Activated CD8-positive, alpha-beta T cell treated with anti-CD3 and anti-CD28 coated beads, Interleukin-2, amount 10 ng/mL, durations not matched to agents 7 days and 5 days (primary cell): ENCODE measurements at places on chromosomes 6 and 20. TPM values are rescaled to one million over a fixed set of nuclear protein-coding genes. Genes with fewer than 3 reads are reported as not detected.

The THBS2 gene
- not detected for total RNA-seq

The TCF21 gene
- total RNA-seq, result not detected

DNA sequence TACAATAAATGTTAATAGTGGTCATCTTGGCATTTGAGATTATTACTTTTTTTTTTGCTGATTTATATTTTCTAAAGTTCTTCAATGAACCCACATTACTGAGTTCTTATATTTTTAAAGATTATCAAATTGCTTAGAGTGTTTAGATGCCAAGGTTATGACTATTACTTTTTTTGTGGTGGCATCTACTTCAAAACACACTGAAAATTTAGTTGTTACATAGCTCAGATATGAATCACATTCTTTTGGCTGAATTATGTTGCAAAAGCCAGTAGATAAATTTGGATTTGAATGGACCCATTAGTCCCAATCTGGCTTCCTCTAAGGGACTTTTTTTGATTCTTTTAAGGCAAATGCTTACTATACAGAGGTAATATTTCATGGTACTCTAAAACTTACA is 8.9 kb downstream of the UTRN start:
- H3K4me3 ChIP-seq, result no peak overlapping the region
- peaks cover 21% of the 10 kb centered on the region for H3K4me1 ChIP-seq
- no peak for DNase-seq
- peaks cover 49% of the 10 kb centered on the region for H3K36me3 ChIP-seq
- peaks cover 2% of the 10 kb centered on the region for H3K27me3 ChIP-seq

GRCh38 chr20:58741384-58741783 is 48.8 kb downstream of the NPEPL1 start:
- peaks cover 38% of the 10 kb centered on the region for H3K27me3 ChIP-seq
- DNase-seq, result peak; percentile 14
- H3K27ac ChIP-seq, result no peak overlapping the region
- no peaks in the 10 kb centered on the region for H3K4me1 ChIP-seq

DNA sequence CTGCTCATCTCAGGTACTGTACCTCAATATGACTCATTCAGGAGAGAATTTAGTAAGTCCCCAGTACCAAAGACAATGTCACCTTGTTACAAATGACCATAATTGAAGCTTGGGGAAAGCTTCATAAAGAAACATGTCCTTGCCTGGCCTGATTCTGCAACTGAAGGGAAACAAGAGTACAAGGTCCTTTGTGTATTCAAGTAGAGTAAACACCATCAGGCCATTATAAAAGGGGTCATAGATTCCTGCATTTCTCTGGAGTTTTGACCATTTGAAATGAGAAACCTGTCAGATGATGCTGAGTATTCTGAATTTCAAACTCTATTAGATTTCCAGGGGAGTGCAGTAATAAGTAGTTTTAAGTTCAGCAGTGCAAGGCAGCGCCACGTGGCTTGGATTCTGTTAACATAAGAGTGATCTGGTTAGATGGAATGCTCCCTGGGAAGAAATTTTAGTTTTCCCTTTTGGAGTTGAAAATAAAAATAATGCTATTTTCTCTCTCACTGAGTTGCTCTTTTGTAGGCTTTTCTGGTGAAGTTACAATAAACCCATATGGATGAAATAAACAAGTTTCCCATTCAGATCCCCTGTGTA is 1054.3 kb downstream of the EPHA7 start:
- H3K36me3 ChIP-seq, result no peaks in the 10 kb centered on the region
- no peak overlapping the region for H3K27ac ChIP-seq
- DNase-seq, result no peak
- no peak overlapping the region for H3K4me3 ChIP-seq
- no peaks in the 10 kb centered on the region for H3K4me1 ChIP-seq

- DNase-seq, result no peak
- no peaks in the 10 kb centered on the region for H3K36me3 ChIP-seq
- H3K27me3 ChIP-seq, result no peaks in the 10 kb centered on the region
- H3K27ac ChIP-seq, result no peak overlapping the region
Measured at GRCh38 chr6:161353208-161353613, 79.3 kb upstream of the AGPAT4 start.

DNA sequence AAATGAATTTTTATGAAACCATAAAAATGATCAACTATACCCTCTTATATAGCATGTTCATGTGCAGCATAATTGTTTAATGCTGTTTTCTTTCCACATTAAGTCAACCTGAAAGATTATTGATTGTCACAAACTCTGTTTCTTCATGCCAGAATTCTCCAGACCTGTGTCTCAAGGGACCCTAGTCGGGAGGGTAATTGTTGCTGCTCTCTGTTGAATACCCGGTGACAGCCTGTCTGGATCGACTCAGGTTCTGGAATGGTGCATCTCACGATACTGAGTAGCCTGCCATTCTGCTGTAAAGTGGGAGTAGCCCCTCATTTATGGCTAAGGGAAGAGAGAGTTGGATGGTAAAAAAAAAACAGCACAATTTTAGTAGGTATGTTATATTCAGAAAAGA is 449.9 kb upstream of the SOX4 start:
- no peaks in the 10 kb centered on the region for H3K4me1 ChIP-seq
- H3K27me3 ChIP-seq, result no peaks in the 10 kb centered on the region
- H3K27ac ChIP-seq, result no peak overlapping the region
- no peak for DNase-seq
- H3K4me3 ChIP-seq, result no peak overlapping the region

DNA sequence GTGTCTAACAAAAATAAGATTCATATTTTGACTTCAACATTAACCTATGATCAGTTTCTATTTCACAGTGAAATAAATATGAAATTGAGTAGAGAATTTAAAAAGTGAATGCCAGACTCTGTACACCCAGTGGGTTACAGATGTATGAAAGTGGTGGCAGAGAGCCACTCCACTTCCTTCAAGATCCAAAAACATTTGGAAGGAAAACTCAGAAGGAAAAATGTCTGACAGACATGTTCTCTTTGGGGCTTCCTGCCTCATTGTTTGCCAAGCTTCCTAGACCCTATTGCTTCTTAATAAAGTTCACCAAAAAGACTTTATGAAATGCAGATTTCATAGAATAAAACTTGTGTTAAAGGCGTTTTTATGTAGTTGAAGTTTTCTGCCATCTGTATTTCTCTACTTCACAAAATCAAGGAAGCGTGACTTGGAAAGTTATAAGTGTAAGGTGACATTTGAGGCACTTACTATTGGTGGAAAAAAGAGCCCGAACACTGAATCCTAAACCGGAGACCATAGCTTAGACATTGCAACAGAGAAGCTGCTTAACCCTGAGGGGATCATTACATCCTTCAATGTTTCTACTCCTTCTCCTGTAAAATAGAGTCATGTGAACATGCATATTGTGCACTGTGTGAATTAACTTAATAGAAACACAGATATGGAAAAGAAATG is 12.8 kb downstream of the HMGCLL1 start:
- no peak for DNase-seq
- no peaks in the 10 kb centered on the region for H3K36me3 ChIP-seq
- no peaks in the 10 kb centered on the region for H3K4me1 ChIP-seq
- no peaks in the 10 kb centered on the region for H3K27me3 ChIP-seq

- H3K27me3 ChIP-seq, result no peaks in the 10 kb centered on the region
- H3K4me1 ChIP-seq, result peaks cover 16% of the 10 kb centered on the region
- H3K4me3 ChIP-seq, result no peak overlapping the region
Measured at GRCh38 chr6:41768545-41769308, 11.0 kb downstream of the FRS3 start.

DNA sequence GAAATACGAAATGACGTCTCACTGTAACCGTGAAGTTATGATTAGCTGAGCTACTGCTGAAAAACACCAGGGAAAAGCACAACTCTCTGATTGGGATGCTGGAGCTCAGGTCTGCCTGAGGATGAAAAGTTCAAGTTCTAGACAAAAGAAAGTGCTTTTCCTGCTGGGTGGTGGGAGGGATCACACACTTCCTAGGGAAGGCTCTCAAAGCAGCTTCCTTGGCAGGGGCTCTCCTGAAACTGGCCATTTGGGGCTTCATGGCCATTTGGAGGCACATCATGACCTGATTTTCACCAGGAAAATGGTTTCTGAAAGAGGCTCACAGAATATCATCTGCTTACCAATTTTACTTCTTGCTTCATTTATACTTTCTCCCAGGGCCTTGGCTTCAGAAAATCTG is 97.1 kb upstream of the KCNK16 start:
- H3K4me1 ChIP-seq, result no peaks in the 10 kb centered on the region
- no peak for DNase-seq
- peaks cover 6% of the 10 kb centered on the region for H3K27me3 ChIP-seq

DNA sequence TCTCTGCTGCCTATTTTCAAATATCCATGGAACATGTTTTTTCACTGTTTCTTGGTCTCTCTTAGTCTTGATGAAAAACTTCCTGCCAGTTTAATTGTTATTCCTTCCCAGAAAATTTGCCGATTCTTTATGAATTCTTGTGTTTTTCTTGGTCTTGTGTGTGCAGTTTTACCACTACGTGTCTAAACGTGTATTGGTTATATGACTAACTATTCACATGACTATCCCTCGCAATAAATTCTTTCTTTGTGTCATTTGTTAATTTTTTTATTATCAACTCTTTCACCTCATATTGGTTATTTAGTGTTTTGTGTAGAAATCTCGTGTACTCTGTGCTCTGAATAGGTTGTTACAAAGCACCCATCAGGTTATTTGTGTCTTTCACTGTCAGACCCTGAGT is 315.4 kb downstream of the HAO1 start:
- no peak overlapping the region for H3K27ac ChIP-seq
- DNase-seq, result no peak
- no peaks in the 10 kb centered on the region for H3K4me1 ChIP-seq
- no peaks in the 10 kb centered on the region for H3K36me3 ChIP-seq
- no peaks in the 10 kb centered on the region for H3K27me3 ChIP-seq
